ENCODE measurements at places on chromosomes 12 and 14.

- DNase-seq, result no peak
These were observed 474.8 kb upstream of the TBX3 start for GRCh38 chr12:115158816-115159215.

DNA sequence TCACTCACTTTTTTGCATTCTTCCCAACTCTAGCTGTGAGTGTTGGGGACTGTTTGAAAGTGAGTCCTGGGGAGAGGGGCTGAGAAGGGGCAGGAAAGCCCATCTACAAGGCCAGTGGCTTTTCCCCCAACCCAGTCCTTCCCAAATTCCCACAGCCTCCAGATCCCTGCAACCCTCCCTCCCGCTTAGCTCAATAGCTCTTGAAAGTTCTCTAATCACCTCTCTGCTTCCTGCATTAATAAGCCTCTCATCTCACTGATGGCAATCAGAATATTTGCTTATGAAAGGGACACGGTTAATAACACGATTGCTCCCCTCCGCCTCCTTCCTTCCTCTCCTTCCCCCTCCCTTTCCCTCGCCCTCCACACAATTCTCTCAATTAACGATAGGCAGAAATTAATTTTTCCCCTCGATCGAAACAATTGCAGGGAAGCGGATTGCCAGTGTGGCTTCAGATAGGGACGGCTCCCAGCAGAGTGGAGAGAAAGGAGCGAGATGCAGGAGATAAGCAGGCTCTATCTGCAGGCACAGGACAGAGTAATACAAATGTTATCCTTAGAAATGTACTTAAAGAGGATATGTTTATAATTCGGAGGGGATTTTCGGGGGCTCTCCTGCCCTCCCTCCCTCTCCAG lies 15.1 kb upstream of the GPATCH2L start:
- peak; percentile 12 for DNase-seq

GRCh38 chr14:26377150-26377549 lies 220.7 kb downstream of the NOVA1 start:
- no peak for DNase-seq

DNA sequence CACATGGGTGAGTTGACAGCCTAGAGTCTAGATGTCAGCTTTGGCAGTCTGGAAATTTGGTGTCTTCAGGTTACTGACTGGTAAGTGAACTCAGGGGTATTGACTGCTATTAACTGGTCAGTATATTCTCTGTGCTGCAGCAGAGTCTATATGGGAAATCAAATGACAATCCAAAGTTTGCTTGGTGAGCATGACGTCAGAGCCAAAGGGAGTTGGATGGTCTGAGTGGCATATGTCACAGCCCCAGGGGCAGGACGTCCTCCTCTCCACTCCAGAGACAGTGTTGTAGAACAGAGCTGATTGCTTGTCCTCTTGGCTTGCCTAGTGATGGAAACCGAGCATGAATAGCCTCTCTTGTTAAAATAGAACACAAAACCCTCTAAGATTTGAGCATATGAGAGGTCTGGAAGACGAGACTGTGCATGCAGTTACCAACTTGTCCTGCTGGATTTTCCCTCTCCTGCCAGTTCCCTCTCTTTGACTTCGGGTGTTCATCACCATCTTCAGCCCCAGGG lies 3.3 kb upstream of the TBC1D30 start:
- no peak for DNase-seq

- DNase-seq, result no peak
These were observed 24.4 kb downstream of the PITPNM2 start for GRCh38 chr12:123126294-123127181.

GRCh38 chr12:127060933-127061332 lies 1206.0 kb upstream of the TMEM132C start:
- no peak for DNase-seq

GRCh38 chr14:42002141-42002540 lies 395.5 kb downstream of the LRFN5 start:
- no peak for DNase-seq

DNA sequence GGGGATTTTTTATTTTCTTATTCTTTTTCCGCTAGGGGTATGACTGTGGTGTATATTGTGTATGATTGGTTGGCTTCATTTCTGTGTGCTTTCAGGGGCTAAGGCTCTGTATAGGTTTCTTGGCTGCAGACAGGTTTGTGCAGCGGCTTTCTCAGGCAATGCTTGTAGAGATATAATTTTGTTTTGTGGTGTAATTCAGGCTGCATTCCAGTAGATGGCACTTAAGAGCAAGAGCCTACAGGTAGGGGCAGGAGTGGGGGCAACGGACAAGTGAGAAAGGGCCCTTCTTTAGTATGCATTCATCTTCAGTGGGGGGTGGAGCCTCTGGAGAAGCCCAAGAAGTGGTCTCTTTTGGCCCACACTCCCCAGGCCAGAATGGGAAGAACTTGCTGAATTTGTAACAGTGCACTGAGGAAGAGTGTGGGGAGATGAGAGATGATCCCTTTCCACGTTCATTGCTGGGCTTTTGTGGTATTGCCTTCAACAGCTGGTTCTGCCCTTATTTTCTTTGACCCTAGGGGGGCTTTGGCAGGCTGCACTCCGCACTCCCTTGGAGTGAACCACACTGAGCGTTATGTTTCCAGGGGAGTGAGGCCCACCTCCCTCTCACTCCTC lies 78.6 kb downstream of the IFNG-AS1 start:
- DNase-seq, result peak; percentile 19

GRCh38 chr12:11953523-11953922 lies 117.2 kb upstream of the BCL2L14 start:
- no peak for DNase-seq

- DNase-seq, result no peak
These were observed 143.4 kb upstream of the NAV3 start for GRCh38 chr12:77687321-77687720.

GRCh38 chr14:62015945-62016344 lies 253.7 kb downstream of the SNAPC1 start:
- DNase-seq, result no peak
